ENCODE measurements at places on chromosomes 3 and 15.

- no peak for DNase-seq
These were observed 97.2 kb downstream of the SEMA5B start for GRCh38 chr3:122930063-122930997.

DNA sequence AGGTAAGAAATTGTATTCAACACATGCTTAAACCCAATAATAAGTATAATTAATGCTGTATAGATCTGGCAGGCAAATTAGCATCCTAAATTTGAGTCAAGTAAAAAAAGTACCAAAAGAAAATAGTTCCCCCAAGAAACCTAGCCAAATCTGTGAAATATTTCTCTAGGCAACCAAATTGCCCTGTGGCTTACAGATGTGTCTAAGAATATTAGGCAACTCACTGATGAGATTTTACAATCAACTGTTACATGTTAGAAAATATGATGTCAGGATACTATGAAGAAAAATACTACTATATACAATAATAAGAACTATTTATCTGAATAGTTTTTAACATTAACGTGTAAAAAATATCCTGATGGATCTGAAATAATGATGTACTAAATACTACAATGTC is 397.1 kb downstream of the TIGIT start:
- DNase-seq: no peak

DNA sequence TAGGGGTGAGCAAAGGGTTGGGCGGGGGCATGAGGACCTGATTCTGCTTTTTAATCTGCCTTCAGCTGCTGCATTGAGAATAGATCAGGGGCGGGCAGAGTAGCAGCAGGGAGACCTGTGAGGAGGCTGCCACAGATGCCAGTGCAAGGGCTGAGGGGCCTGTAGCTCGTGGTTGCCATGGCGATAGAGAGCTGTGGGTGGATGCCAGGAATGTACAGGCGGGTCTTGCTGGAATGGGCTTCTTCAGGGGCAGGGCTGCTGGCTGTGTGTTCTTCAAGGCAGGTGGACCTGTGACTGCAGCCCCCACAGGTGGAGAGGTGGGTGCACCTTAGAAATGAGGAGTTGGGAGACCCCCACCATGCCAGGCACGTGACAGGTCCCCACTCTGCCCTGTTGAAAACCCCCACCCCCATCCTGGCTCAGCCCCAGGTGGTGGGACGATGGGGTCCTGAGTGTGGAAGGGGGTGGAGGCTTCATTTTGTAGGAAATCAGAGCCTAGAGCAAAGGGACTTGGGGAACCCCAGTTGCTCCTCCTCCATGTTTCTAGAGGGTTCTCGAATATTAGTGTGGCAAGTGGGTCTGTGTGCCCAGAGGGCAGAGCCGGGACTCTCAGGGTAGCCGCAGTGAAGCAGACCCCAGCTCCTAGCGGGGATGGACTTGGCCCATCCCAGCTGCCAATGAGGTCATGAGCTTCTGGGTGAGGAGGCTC is 38.3 kb downstream of the SLC6A6 start:
- DNase-seq: no peak

- DNase-seq: no peak
These were observed 15.0 kb upstream of the UTS2B start for GRCh38 chr3:191345334-191345733.

- no peak for DNase-seq
These were observed 79.5 kb downstream of the MYLK start for GRCh38 chr3:123804676-123805075.

DNA sequence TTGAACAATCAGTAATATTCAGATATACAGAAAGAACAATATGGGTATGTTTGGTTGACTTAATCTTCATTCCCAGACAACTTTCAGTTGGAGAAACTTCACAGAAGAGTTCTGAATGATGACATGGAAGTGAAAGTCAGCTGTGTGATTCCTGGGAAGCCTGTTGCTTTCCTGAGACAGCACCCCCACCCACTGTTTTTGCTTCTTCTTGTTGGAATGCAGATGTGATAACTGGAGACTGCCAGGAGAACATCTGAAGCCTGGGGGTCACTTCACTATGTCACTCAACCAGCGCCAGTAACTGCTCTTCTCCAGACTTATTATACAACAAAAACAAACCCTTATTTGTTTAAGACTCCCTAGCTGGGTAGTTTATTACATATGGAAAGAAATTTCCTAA is 599.4 kb downstream of the ZIC1 start:
- no peak for DNase-seq

DNA sequence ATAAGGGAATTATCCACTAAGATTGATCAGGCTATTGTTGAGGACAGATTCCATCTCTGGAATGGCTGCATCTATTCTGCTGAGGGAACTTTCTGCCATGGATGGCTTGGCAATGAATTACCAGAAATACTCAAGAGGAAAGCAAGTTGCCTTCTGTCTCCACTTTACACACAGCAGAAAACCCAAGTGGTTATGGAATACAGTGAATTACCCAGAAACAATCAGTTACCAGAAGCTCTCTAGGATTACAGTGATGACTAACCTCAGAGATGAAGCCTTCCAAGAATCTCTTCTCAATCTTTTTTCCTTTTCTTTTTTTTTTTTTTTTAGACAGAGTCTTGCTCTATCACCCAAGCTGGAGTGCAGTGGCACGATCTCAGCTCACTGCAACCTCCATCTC is 183.3 kb downstream of the WDR76 start:
- DNase-seq: no peak

- no peak for DNase-seq
These were observed 159.8 kb downstream of the RBMS3 start for GRCh38 chr3:29440413-29441305.

GRCh38 chr15:70466895-70467529 is 296.3 kb downstream of the UACA start:
- peak; percentile 53 for DNase-seq

Data from activated naive CD4-positive, alpha-beta T cell treated with Interleukin-2 at 50 U/mL for 16 hours (primary cell).